ENCODE measurements at places on chromosomes 1 and 21.

DNA sequence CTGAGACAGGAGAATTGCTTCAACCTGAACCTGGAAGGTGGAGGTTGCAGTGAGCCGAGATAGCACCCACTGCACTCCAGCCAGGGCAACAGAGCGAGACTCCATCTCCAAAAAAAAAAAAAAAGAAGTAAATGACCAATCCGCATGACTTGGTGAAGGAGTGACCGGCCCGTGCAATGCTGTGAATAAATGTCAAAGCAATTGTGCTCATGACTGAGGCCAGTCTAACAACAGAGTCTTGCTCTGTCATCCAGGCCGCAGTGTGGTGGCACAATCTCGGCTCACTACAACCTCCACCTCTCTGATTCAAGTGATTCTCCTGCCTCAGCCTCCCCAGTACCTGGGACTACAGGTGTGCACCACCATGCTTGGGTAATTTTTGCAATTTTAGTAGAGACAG lies 27.8 kb upstream of the SLC19A1 start:
- DNase-seq = no peak

DNA sequence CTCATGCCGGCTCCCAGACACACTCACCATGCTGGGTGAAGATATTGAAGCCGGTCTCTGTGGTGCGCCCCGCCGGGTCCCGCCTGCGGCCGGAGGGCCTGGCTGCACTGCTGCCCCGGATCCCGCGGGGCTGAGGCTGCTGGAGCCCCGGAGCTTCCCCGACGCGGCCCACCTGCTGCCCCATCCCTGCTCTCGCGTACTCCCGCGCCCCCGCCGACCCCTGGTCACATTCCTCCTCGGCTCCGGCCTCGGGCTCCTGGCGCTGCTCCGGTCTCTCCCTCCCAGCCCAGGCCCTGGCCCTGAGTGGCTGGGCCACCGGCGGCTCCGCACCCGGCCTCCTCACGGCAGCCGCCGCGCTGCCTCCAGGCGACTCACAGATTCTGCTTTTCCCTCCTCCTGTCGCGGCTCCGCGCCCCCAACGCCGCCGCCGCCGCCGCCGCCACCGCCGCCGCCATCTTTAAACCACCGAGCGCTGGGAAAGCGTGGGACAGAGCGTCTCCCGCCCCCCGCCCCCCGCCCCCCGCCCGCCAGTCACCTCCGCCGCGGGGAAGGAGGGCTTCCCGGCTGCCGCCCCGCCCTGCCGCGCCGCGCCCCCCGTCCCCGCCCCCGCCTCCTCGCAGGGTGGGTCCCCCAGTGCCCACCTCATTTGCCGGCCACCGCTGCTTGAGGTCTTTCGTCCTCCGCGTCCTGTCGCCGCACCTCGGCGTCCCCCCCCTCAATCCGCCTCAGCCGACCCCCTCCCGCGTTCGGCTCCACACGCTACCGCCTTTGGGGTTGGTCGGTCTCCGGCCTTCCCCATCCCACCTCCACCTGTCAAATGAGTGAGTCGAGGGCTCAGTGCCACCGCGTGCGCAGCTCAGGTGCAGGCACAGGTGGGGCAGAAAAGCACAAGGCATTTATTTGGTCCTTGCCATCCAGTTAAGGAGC lies at the start of gene ABL2:
ABL2 (minus strand) TSS at position 464 of the 927 bp plus-strand sequence; CDS start at position 184, 280 bp downstream.
- DNase-seq = peak; percentile 77

DNA sequence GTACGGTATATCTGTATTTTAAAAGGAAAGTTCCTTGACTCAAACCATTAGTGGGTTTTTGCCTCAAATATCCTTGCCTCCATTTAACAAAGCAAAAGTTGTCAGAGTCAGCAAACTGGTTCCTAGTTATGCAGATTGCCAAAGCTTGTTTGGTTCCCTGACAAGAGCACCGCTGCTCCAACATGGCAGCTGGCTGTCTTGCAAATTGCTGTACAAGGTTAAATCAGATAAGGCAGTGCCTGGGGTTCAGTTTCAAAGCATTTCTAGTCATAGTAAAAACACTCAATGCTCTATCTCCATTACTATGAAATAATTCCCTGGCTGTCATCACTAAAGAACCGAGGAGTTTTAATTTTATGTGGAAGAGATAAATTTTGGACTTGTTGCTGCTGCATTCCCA lies 11.3 kb upstream of the CFAP107 start:
- no peak for DNase-seq

DNA sequence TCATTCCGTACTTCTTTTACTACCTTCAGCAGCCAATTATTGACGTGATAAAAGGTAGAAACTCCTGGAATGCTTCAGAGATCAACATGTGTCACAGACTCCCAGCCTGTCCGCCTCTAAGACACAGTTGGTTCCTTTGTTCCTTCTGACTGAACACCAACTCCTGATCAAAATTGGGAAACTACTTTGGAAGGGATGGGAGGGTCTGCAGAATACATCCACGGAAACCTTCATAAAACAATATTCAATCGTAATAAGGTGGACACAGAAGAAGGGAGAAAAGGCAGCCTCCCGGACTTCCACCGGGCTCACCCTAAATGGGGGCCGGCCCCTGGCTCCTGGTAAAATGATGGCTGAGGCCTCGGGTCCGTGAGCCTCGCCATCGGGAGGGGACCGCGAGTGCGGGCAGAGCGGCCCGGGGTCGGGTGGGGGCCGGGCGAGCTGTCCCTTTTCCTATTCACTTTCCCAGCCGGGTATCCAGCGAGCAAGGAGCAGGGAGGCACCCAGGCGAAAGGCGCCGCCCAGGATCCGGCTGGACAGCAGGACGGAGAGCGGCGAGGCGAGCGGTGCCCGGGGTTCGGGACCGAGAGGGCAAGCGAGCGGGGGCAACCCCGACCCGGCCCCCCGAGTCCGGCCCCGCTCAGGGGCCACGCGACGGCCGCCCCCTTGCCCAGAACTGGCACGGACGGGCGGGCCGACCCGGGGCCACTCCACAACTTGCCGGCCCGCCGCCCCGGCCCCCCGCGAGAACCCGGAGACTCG lies 805 bp downstream of the NRIP1 start:
- DNase-seq = peak; percentile 72

DNA sequence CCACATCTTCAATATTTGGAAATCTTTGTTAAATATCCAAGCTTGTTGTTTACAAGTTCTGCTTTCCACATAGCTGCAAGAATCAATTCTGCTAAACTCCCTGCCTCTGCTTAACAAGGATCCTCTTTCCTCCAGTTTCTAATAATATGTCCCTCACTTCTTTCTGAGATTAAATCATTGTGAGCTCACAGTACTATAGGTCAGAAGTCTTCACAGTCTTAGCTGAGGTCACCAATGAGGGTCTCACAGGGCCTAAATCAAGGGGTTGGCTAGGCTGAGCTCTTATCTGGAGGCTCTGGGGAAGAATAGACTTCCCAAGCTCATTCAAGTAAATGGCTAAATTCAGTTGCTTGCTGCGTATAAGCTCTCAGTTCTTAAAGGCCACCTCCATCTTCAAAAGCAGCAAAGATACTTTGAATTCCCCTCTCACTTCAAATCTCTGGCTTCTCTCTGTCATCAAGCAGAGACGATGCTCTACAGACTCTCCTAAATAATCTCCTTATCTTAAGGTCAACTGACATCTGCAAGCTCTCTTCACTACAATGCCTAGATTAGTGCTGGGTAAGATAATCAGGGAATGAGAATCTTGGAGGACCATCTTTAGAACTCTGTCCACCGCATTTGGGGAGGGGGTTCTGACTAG lies 175.3 kb downstream of the PLPPR4 start:
- no peak for DNase-seq

DNA sequence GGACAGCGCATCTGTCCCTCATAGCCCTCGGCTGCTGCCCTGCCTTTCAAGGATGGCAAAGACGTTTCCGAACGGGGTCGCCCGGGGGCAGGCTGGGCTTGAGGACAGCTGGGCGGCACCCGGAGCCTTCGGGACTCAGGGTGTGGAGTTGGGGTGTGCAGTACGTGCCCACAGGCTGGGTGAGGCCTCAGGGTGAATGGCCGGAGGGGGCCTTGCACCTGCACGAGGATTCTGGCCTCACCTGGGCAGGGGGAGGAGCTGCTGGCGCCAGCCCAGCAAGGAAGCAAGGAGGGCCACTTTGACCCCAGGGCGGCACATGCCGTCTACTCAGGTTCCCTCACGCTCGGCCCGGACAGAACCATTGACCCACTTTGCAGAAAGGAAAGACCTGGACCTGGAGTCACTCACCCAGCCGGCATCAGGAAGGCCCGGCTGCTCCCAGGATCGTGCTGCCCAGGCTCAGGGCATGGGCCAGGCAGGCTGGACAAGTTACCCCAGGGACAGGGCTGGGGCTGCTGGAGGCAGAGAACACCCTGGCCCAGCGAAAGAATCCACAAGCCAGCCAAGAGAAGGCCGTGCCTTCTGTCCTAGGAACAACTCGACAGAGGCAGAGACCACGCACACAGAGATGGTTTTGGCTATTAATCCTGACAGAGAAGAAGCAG lies 65.1 kb upstream of the TTC34 start:
- DNase-seq = no peak

- DNase-seq = no peak
Measured at GRCh38 chr1:229001467-229002011, 266.3 kb downstream of the RHOU start.

GRCh38 chr1:169495046-169495775 lies 9.5 kb upstream of the SLC19A2 start:
- DNase-seq = no peak

DNA sequence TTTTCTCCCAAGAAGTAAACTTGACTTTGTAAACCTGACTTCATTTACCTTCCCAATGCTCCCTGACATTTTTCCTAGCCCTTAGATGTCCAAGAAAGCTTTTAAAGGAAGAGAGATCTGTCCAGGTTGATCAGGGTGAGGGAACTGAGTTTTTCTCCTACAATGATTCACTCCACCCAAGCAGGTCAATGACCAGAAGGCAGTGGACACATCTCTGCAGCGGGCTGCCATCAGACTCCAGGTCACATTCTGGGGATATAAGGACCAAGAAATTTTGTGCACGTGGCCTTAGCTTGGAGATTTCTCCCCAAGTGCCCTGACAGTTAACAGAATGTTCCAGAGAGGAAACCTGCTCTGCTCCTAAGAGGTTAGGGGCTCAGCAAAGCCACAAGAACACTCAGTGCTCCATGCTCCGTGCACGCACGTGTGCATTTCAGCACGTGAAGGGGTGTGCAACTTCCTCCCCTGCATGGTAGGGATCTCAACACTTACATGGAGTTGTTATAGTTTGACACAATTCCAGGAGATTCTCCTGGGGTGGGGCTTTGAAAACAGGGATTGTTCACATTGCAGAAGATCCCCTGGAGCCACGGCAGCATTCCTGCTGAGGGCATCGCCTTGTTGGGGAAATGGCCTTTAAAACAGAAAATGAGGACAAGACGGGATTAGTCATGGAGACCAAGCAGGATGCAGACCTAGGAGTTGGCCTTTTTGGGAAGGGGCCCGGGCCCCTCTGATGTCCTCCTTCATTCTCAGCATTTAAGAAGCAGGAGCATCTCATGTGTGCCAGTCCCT lies 9.8 kb downstream of the ABCA4 start:
- DNase-seq = peak; percentile 32

- DNase-seq = no peak
Measured at GRCh38 chr1:177600321-177600720, 369.5 kb downstream of the SEC16B start.

- peak; percentile 88 for DNase-seq
Measured at GRCh38 chr1:48677306-48678287, 99.1 kb downstream of the BEND5 start.

DNA sequence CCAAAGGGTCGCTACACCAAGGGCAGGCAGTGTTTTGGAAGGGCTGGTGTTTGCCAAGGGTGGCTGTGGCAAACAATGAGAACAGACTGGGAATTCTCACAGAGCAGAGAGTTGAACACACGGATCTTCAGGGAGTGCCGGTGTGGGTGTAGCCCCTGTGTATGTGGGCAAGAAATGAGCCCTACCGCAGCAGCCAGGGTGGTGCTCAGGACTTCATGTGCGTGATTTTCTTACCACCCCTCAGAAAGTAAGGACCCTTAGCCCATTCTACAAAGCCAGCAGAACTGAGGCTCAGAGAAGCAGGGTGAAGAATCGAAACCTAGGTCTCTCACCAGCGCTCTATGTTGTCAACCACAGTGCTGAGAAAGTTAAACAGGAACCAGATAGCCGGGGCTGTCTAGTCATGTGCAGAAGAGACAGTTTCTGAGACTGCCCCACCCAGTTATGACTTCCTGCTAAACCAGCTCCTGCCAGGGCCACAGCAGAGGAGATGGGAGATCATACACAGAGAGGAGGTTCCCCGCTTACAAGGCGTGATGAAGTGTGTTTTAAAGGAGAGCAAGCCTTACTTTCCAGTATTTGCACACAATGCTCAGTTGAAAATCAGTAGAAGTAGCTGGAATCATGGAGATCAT lies 21.9 kb upstream of the MORC3 start:
- peak; percentile 3 for DNase-seq

DNA sequence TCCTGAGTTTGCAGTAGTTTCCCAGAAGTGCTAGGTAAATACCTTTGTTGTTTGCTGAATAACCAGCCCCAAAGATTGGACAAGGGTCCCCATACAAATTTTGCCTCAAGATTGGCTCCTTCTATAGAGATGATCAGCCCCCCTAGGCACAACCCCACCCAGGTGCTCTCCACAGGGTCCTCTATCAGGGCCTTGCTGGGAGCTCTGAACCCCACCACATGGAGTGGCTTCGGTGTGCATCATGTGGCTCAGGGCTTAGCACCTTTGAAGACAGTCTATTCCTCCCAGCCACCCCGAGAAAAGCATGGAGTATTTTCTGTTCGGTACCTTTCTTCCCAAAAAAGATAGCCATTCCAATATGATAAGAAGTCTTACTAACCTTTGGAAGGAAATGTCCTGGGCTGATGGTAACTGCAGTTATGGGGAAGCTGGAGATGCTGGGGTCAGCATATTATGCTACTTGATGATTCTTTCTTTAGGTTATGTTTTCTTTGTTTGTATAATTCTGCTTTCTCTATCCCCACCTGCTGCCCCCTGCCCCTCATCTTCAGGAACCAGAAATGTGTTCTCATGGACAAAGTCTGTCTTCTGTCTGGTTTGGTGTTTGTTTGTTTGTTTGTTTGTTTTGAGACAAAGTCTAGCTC lies 5.0 kb upstream of the TSPAN1 start:
- DNase-seq = no peak

DNA sequence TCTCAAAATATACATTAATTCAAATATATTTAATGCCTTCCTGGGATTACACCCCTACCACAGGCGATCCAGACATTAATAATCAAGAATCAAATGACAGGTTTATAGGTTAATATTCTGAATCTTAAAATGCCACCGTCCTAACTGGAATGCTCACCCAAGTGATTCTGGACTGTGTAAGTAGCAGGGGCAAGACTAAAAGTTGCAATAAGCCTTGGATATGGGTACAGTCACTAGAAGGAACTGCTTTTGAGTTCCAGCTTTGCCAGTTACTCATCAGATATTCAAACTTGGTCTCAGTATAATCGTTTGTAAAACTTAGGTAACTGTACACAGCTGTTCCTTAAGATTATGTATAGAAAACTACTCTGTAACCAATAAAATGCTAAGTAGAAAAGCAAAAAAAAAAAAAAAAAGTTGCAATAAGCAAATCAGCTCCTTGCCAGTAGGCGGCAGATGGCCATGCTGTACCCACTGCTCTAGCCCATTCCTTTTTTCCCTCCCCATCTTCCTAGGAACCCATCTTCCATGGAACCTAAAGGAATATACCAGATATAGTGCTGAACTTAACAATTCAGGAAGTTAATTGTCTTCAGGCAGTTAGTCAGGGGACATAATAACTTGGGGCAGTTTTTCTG lies 10.5 kb downstream of the RO60 start:
- peak; percentile 11 for DNase-seq

- DNase-seq = no peak
Measured at GRCh38 chr1:226782845-226783601, 43.9 kb upstream of the ITPKB start.

GRCh38 chr1:173388352-173388751 lies 88.8 kb upstream of the PRDX6 start:
- DNase-seq = no peak

Data from adipocyte (in vitro differentiated cells).